ENCODE measurements at places on chromosomes 5 and 9.

- no peak for DNase-seq
Observed at GRCh38 chr5:21688655-21689054, 1164.5 kb downstream of the CDH12 start.

- DNase-seq = no peak
Observed at GRCh38 chr5:27412384-27412783, 374.0 kb upstream of the CDH9 start.

GRCh38 chr5:97124335-97124734 is 18.1 kb downstream of the LIX1 start:
- DNase-seq = no peak

- DNase-seq = no peak
Observed at GRCh38 chr5:35884191-35884769, 27.6 kb downstream of the IL7R start.

DNA sequence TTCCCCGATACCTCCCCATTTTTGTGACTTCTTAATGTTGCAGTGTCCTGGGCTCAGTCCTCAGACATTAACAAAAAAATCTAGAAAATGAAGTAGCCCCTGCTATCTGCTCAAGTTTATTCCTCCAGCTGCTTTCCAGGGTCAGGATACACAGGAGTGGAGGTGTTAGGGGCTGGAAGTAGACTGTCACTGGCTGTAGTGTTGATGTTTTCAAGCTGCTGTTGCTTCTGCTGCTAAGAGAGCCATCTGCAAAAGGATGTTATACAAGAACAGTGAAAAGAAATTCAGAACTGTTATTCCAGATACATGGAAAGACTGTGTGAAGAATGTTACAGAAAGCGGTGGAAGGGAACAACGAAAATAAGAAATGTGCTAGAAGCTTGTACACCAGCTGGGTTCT is 10.7 kb downstream of the CD14 start:
- no peak for DNase-seq

GRCh38 chr9:9004810-9005209 is 1205.2 kb upstream of the DMAC1 start:
- no peak for DNase-seq

GRCh38 chr5:149559706-149560105 is 8.5 kb upstream of the CSNK1A1 start:
- DNase-seq = no peak
